ENCODE measurements at places on chromosomes 3 and 15.

GRCh38 chr3:128996726-128997125 lies 2.9 kb upstream of the CFAP92 start:
- no peak for DNase-seq

DNA sequence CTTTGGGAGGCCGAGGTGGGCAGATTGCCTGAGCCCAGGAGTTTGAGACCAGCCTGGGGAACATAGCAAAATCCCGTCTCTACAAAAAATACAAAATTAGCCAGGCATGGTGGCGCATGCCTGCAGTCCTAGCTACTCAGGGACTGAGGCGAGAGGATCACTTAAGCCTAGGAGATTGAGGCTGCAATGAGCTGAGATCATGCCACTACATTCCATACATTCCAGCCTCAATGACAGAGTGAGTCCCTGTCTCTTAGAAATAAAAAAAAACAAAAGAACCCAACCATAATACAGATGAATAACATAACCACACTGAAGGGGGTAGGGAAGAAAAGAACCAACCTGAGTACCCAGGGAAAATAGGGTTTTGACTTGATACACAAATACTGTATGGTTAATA lies 19.7 kb upstream of the CGNL1 start:
- no peak for DNase-seq

DNA sequence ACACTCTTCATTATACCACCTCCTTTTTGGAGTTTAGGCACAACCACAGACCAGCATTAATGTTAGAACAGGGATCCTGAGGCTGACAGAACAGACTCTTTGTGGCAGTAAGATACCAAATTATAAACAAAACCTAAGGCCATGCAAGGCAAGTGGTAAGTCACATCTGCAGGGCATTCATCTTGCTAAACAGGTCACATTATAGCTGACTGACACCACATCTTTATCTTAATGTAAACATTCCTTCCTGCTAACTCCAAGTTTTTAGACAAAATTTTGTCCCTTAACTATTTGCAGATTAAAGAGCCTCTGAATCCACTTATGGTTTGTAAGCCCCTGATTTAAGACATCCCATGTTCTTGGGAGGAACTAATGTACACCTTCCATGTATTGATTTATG lies 500.6 kb downstream of the PYDC2 start:
- no peak for DNase-seq

DNA sequence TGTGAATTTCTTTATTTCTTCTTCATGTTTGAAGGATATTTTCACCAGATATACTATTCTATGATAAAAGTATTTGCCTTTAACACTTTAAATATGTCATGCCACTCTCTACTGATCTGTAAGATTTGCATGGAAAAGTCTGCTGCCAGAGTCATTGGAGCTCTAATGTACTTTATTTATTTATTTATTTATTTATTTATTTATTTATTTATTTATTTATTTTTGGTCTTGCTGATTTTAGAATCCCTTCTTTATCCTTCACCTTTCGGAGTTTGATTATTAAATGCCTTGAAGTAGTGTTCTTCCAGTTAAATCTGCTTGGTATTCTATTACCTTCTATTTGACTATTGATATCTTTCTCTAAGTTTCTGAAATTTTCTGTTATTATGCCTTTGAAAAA lies 1669.6 kb downstream of the OTOL1 start:
- DNase-seq = no peak

- DNase-seq = no peak
Measured at GRCh38 chr3:106611116-106611515, 742.3 kb upstream of the CBLB start.

DNA sequence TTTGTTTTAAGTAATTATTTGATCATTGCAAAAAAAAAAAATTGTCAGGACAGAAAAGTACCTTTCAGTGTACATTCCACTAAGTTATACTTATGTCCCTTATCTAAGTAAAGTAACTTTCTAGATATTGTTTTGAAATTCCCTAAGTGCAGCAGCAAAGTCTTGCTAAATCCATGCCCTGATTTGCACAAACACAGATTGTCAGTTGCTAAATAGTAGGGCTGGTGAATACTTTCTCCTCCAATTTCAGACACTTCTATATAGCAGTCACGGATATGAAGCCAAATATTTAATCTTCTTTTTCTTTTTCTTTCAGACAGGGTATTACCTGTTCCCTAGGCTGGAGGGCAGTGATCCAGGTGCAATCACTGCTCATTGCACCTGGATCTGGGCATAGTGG lies 12.9 kb downstream of the LRRC2 start:
- no peak for DNase-seq

DNA sequence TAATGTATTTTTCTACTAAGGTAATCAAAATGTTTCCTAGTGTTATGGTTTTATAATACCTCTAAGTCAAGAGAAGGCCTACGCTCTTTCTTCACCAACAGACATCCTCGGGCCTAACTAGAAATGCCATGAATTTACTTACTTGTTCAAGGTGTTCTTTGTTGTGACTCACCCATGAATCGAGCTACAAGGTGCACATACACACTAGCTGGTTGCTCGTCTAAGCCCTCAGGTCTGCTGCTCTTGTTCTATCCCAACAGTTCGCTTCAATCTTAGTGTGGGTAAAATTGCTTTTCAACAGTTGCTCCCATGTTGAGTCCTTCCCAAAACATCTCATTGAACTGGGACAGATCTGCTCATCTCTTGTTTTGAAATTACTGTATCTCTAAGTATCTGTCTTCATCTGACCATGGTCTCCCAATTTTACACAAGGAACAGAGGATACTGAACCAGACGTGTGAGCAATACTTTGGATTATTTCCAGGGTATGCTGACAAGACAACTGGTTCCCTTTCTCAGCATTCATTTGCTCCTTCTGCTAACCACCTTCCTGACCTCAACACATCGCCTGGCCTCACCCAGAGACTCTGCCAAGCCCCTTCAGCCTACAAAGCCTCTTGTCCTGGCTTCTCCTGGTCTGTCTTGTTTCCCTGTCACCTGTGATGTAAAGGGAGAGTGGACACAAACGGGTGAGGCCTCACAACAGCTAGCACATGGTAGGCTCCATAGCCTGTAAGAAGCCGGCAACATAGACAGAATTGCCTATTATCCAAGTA lies 84.2 kb downstream of the NEDD4 start:
- DNase-seq = no peak

DNA sequence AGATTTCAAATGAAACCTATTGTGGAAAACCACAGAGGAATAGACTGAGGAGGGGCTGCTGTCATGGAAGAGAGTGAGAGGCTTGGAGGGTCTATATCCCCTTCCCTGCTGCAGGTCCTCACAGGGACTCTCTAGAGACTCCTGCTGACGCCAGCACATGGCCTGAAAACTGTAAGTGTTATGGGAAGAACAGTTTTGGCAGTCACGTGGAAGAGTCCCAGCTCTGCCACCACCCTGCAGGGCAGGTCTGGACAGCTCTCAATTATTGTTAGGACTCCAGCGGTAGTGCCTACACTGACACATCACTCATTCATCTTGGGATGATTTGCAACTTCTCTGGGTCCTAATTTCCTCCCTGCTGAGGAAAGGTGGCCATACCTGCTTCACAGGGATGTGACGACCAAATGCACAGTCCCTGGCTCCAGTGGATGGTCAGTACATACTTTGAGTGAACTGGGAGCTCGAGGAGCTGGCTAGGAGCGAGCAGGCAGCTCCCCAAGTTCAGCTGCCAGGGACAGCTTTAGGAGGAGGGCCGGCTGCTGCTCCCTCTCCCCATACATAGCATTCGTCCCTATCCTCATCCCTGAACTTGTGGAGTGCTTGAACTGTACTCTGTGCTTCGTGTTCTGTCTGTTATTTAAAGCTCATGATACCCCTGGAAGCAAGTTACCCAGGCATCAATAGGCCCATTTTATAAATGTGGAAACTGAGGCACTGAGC lies 49.2 kb downstream of the CTXND1 start:
- no peak for DNase-seq

GRCh38 chr3:31550452-31551251 lies 17.9 kb downstream of the STT3B start:
- no peak for DNase-seq

- no peak for DNase-seq
Measured at GRCh38 chr3:71512544-71512943, 71.0 kb downstream of the FOXP1 start.

DNA sequence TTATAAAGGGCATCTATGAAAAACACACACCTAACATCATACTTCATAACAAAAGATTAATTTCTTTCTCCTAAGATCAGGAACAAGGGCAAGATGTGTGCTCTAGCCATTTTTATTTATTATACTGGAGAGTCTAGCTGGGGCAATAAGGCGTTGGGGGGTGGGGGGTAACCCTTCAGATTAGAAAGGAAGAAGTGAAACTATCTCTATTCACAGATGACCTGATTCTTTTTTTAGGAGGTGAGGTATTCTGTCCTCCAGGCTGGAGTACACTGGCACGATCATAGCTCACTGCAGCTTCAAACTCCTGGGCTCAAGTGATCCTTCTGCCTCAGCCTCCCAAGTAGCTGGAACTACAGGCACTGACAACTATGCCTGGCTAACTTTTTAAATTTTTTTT lies 89.5 kb upstream of the MANF start:
- no peak for DNase-seq

- DNase-seq = no peak
Measured at GRCh38 chr15:51576911-51577500, 45.6 kb downstream of the DMXL2 start.

GRCh38 chr3:184716622-184717398 lies 4.9 kb upstream of the MAGEF1 start:
- no peak for DNase-seq

- no peak for DNase-seq
Measured at GRCh38 chr15:74050127-74050526, 32.2 kb downstream of the GOLGA6A start.

- no peak for DNase-seq
Measured at GRCh38 chr3:192706272-192706671, 21.1 kb downstream of the FGF12 start.

DNA sequence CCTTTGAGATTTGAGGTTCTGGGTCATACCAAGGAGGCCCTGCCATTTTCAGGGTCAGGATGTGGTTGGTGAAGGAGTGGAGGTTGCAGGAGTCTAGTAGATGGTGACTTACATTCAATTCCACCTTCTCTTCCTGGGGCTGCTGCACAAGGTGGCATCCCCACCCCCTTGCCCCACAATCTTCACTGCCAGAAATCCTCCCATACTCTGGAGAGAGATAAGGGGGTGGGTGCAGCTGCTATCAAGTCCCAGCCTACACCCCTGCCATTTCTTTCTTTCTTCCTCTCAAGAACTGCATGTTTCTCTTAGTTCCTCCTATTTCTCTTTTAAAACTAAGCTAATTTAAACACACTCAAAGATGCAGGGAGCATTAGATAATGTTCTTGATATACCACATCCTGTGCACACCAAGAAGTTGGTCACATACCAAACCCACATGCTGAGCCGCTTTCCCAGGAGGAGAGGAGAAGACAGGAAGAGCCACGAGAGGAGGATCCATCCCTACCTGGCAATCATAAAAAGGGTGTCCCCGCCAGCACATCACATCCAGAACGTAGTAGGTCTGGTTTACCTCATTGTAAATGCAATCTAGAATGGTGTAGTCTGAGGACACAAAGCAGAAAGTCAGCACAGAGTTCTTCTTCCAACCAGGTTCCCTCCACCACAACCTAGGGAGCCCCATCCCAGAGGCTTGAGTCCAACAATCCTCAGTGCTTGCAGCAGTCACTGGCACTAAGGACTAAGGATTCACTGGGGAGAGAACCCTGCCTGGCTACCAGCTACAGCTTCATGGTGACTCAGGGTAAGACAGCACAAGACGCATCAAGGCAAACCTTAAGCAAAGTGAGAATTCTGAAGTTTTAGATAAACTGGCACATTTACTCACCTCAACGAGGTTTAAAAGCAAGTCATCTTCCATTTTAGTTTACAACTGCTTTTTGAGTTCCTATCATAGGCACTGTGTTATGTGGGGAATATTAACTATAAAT lies 18.5 kb downstream of the SNUPN start:
- peak; percentile 9 for DNase-seq

DNA sequence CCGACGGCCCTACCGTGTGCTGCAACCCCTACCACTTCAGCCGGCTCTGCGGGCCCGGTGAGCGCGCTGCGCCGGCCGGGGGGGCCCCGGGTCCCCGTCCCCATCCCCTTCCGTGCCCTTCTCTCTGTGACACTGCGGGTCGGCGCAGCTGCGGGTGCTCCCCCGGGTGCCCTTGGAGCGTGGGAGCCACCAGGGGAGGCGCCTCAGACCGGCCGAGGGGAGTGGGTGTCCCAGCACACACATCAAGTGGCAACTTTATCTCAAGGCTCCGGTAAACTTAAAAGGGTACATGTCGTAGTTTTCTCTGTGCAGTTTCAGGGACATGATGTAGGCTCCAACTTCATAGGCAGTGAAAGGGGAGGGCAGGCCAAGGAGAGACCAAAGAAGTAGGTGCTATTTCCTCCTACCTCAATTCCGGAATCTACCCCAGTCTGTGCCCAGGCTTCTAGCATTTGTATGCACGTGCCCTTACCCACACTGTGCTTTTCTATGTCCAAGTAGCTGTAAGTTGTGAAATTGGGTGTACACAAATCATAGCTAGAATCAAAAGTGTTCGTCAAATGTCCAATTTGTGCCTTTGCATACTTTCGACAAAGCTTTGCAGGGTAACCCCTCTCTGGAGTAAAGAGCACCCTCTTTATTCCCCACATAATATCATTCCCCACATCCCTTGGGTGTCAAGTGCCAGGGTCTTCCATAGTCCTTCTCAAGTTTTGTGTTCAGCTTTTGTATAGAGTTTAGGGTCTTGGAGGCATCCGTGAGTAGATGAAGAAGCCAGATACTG lies 2.2 kb downstream of the SMAD6 start:
- DNase-seq = no peak

DNA sequence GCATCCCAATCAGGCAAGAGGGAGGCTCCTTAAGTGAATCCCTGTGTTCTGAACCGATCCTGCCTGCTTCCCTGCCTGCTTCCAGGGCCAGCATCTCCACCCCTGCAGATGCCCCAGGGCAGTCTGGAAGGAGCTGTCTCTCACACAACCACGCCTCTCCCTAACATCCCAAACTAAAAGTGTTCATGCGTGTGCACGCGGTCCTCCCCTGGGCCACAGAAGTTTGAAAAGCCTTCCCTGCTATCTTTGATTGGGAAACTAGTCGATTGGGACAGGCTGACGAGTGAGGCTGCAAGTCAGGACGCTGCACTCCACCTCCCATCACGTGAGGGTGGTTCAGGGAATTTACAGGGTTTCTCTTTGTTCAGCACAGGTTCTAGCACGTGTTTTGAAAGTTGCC lies 340.9 kb upstream of the ICE2 start:
- no peak for DNase-seq
